ENCODE measurements at places on chromosomes 2 and 18. TPM values are rescaled to one million over a fixed set of nuclear protein-coding genes. Genes with fewer than 3 reads are reported as not detected.

GRCh38 chr18:9188359-9189231 lies 52.0 kb downstream of the ANKRD12 start:
- DNase-seq = no peak

DNA sequence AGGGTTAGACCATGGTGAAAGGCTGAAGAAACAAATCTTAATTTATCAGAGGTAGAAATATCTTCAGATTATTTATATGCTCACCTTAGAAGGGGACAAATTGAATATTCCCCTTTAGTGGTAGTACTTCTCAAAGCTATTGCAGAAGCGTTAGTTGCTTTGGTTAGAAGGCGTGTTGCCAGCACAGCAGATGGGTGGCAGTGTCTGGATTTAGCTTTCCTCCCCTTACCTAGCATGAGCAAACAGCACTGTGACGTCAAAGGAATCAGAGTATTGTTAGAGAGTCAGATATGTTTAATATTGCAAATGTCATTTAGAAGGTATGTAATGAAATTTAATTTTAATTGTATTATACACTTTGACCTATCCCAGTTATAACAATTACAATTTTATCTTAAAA lies 27.2 kb upstream of the GALR1 start:
- no peak for DNase-seq

DNA sequence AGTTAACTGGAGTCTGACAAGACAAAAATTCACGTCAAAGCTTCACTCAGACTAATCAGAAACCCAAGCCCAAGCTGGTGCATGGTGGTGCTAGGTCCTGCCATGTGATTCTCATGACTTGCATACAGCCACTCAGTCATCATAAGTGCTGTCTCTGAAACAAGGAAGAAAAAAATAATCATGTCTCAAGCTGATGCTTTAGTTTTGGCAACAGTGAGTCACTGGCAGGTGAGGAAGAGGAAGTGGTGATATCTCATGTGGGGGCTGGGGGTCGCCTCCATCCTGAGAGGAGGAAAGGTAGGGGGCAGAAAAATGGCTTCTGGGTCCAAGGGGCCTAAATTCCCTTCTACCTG lies 136.3 kb downstream of the TMEM163 start:
- no peak for DNase-seq

DNA sequence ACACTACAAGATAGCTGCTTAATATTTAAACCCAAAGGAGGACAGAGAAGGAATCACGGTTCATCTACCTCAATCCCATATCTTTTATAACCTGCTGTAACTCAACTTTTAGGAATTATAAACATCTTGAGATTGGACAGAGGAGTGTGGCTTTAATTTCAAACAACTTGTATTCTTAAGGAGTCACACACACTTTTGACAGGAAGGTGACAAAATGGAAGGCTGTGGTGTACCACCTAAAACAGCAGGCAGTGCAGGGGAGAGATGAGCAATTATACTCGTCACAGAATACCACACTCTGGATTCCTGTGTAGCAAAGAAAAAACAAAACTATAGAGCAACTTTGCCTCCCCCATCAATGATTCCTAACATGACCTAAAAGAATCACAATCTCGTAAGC lies 194.8 kb downstream of the ZEB2 start:
- DNase-seq = no peak

DNA sequence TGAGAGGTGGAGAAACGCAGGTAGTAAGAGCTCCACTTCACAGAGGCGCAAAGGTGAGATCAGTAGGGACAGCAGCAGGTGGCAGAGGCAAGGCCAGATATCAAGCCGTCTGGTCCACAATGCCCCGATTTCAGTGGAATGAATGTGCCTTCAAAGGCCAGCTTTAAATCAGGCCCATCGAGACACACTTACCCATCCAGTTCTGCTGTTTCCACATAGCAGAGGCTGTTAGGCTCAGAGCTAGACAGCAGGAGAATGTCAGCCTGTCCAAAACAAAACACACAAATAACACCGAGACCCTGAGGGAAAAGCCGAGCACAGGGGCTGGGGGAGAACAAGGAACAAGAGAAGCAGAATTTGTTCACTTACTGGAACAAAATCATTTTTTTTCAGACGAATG lies 75.8 kb upstream of the NARS1 start:
- DNase-seq = no peak

DNA sequence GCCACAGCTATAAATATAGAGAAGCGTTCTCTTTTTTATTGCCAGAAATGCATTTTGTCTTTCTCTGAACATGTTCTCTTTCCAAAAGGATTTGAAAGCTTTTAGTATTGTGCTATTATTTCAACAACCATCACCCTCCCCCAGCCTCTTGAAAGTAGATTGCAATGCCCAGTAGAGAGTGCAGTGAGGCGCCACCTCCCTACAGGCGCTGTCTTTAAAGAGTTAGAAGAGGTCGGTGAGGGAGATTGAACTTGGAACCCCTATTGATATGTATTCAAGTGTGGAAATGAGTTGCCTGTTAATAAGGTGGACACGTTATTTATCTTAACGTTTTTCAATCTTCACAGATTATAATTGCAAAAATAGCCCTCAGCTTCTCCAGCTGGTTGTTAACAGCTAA lies 360.3 kb downstream of the LRP1B start:
- DNase-seq = no peak

- no peak for DNase-seq
These were observed 62.9 kb downstream of the NOL10 start for GRCh38 chr2:10626837-10627236.

GRCh38 chr2:66275984-66276383 lies 158.9 kb upstream of the MEIS1 start:
- DNase-seq = no peak

GRCh38 chr2:3703757-3704355 lies 481 bp downstream of the DCDC2C start:
- DNase-seq = no peak

DNA sequence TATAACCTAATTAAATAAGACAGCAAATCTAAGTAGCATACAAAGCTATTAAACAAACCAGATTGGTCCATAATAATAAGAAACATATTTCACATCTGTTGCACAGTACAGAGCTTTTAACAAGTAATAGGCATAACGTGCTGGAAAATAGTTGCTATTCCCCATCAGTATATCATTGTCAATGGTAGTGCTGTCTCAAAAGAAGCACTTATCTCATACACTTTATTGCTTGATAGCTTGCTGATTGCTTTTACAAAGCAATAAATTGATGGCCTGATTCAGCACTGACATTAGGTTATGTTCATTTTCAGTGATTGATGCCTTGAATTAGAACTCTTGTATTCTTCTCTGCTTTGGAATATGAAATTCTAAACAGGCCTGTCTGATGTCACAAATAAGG lies 641.7 kb downstream of the CBLN2 start:
- DNase-seq = no peak

GRCh38 chr18:24954341-24954740 lies 397.6 kb downstream of the ZNF521 start:
- no peak for DNase-seq

DNA sequence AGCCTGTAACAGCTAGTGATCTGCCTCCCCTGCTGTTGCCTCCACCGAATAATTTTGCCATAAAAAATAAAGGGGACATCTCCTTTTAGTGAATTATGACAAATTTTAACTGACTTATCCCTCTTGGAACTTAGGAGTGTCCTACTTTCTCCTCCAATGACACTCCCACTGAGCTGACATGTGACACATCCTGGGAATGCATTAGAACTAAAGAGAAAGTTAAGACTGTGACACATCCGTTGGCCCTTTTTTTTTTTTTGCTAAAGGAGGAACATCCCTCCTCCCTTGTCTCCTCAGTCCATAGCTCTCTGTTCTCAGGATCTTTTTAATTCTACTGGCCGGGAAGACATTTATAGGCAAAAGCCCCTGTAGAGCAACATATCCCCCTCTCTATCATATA lies 268.2 kb downstream of the NRXN1 start:
- DNase-seq = no peak

- DNase-seq = no peak
These were observed 6.7 kb downstream of the COA5 start for GRCh38 chr2:98601532-98602132.

DNA sequence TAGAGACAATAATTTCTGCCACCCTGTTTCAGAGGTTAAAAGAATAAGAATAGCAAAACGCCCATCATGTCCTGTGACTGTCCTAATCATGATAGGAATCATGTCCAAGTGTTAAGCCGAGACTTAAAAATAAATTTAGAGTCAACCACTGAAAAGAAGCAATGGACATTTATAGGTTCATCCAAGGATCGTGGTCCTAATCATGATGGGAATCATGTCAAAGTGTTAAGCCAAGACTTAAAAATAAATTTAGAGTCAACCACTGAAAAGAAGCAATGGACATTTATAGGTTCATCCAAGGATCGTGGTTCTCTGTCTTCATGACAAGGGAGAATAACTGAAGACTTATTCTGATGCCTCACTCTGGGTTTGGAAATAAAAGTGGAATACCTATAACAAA lies 73.6 kb downstream of the PDE11A start:
- DNase-seq = no peak

- no peak for DNase-seq
These were observed 218.8 kb downstream of the AGPS start for GRCh38 chr2:177611310-177611886.

- DNase-seq = no peak
These were observed 415.0 kb downstream of the TMX3 start for GRCh38 chr18:68299906-68300305.

- DNase-seq = no peak
These were observed 961 bp downstream of the GPR55 start for GRCh38 chr2:230924092-230924469.

GRCh38 chr2:186590759-186591505 lies 1.1 kb downstream of the ITGAV start:
- no peak for DNase-seq

DNA sequence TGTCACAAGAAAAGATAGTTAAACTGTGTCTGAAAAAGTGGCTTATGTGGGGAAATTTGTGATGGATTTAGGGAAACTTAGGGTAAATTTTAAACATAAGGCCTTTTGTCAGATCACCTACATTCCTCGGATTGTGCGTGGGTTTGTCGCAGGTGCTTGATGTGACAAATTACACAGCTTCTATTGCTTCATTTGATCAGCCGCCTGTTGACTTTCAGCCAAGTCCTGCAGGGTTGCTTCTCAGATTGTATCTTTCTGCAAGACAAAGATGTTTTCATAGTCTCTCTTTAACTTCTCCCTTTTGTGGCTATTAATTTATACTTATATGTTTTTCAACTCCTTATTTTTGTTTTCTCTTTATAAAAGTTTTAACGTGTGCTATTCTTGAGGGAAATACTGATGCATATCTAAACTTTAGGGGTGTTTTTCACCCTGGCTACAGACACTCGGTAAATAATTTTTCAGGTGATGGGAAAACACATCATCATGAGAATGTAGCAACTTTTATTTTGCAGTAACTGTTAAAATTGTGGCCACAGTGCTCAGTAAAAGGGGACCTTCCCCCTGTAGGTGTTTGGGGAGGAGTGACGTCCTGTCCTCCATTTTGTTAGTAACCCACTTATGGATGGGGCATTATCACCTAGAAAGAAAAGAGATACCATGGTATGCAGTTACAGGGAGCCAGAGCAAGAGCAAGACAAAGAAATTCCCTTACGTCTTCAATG lies 31.4 kb downstream of the GALM start:
- DNase-seq = peak; percentile 30

REG3G gene
- total RNA-seq = not detected

GCA gene
- 25.6 TPM for total RNA-seq

CIB4 gene
- total RNA-seq = not detected

MFSD2B gene
- total RNA-seq = not detected

CHRNG gene
- total RNA-seq = not detected

WDR54 gene
- 2.8 TPM for total RNA-seq

MC4R gene
- not detected for total RNA-seq

AKAIN1 gene
- not detected for total RNA-seq

Data from left colon (tissue), 2 donors.